ENCODE measurements at places on chromosomes 3 and 15.
A peak's percentile ranks its signal among the peaks of the same experiment; 100 is the strongest.

- DNase-seq, result no peak
These were observed 54.6 kb upstream of the GALNT15 start for GRCh38 chr3:16119887-16120286.

DNA sequence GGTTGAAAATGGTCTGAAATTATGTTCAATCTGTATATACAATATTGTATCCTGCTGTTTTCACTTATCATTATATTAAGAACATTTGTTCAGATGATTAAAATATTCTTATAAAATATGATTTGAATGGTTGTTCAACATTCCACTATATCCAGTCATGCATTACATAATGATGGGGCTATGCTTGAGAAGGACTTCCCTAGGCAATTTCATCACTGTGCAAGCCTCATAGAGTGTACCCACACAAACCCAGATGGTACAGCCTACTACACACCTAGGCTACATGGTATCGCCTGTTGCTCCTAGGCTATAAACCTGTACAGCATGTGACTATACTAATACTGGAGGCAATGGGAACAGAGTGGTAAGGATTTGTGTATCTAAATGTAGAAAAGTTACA lies 30.5 kb downstream of the SLC7A14 start:
- peak; percentile 50 for DNase-seq

DNA sequence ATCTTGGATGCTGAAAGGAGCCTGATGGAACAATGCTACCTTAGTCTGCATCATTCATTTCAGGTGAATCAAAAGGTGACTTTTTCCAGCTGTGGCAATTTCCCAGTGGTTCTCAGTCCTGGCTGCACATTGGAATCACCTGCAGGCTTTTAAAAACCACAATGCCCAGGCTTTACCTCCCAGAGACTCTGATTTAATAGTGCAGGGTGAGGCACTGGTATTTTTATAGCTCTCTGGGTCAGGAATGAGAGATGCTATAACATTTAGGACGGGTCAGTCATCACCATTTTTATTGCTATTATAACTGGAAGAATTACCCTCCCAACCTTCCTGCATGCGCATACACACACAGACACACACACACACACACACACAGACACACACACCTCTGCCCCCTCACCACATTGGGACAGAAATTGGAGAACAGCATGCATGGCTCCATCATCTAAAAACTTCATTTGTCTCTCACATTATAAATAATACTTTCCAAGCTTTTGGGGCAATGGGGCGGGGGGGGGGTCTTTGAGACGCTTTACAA lies 41.1 kb downstream of the LARP6 start:
- DNase-seq, result no peak

GRCh38 chr3:194622621-194623340 lies 10.4 kb downstream of the TMEM44 start:
- no peak for DNase-seq

Data from AG20443 (cell line).